ENCODE measurements at places on chromosomes 16 and 17. TPM values are rescaled to one million over a fixed set of nuclear protein-coding genes. Genes with fewer than 3 reads are reported as not detected.
A peak's percentile ranks its signal among the peaks of the same experiment; 100 is the strongest.

DNA sequence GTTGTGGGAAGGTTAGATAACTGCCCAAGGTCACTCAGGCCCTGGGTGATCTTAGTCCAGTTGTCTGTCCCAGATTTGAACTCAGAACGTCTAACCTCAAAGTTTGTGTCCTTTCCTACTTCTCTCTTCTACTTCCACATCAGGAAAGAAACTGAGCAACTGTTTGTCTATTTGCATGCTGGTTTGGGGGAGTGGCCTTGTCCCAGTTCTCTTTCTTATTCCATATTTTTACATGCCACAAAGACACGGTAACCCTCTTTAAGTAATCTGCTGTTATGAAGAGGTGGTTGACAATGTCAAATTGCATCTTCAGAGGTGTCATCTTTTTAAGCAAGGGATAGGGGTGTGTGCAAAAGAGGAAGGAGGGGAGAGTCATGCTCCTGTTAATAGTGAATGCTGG lies 432.5 kb downstream of the HS3ST3B1 start:
- DNase-seq: no peak

- DNase-seq: no peak
Observed at GRCh38 chr16:56300891-56301850, 109.9 kb downstream of the GNAO1 start.

DNA sequence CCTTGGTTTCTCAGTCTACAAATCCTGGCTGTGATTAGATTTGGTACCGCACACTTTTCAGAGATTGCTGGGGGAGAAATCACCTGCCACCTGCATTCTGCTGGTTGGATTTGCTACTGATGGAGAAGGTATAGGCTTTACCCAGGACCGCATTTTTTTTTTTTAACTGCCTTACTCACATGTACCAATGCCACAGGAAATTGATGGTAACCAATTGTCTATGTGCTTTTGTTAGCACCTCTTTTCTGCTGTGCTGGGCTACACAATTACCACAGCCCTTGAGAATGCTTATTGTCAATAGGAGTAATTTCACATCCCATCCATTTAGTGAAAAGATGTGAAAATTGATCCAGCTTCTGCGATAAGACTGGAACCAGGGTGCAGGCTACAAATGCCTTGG lies 74.4 kb upstream of the TANC2 start:
- DNase-seq: no peak

DNA sequence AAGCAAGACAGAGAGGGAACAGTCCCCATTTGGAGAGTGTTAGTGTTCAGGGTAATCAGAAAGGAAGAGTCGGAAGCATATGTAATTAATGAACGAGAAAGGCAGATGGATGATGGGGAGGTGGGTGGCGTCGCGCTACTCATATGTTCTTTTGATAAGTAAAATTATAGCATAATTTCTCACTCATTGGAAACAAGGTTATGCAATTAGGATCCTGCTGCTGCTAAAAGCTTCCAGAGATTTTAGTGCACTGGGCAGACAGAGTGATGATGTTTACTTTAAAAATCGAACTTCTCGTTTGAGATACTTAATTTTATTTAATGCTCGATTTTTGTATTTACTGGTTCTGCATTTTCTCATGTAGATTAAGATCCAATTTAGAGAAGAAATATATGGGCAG lies 96.2 kb downstream of the PRKCA start:
- DNase-seq: no peak

DNA sequence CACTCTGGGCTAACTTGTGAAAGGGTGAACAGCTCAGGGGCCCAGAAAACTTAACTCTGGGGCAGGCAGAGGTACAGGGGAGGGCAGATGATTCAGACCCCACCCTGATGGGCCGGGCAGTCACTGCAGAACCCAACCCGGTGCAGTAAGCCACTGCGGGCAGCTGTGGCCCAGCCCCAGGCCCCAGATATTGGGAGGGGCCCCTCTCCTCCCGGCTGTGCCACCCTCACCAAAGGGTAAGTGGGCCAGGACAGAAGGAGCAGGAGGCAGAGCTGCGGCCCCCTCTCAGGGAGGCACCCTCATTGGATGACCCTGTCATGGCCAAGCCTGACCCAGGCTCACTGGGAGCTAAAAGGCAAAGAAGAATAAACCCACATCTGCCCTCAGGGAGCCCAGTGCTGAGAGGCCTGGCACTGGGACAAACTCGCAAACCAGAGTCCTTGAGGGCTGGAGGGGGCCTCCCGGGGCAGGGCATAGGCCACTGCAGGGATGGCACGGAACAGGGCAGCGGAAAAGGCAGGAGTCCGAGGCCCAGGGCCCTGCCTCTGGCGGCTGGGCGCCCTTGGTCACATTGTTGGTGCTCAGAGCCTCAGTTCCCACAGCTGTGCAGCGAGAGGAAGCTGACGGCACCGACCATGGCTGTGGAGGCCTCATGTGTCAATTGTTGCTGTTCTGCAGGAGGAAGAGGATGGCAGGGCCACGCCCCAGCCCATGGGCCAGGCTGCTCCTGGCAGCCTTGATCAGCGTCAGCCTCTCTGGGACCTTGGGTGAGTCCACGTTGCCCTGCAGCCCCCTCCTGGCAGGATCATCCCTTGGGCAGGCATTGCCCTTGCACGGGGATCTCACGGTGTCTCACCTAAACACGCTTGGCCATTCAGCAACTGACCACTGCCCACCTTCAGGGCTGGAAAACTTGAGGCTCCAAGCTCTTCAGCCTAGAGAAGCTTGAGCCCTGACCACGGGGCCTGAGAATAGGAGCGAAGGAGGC lies 3.1 kb downstream of the ITGB4 start:
- DNase-seq: no peak

- no peak for DNase-seq
Observed at GRCh38 chr17:66582373-66583111, 252.4 kb upstream of the CACNG5 start.

GRCh38 chr17:82443465-82444283 lies 6.9 kb downstream of the CYBC1 start:
- DNase-seq: no peak

DNA sequence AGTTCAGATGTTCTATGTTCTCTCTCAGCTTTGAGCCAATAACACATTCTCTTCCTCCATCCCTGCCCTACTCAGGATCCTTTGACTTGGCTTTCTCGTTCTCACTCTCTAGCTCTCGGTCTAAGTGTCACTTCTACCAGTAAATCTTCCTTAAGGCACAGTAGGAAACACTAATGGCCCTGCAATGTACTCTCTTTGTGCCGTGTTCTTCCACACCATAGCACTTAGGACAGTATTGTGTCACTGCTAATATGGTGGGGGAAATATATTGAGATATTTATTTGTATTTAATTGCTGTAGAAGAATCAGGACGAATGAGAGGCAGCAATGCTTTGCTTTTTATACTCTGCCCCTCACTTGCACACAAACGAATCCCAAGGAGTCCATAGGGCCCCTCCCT lies 493.1 kb downstream of the SHISA9 start:
- DNase-seq: no peak

GRCh38 chr16:31561426-31562233 lies 33.9 kb downstream of the AHSP start:
- no peak for DNase-seq

- no peak for DNase-seq
Observed at GRCh38 chr17:7946441-7946840, 14.4 kb downstream of the CNTROB start.

GRCh38 chr17:6712058-6712853 lies 913 bp downstream of the SLC13A5 start:
- no peak for DNase-seq

DNA sequence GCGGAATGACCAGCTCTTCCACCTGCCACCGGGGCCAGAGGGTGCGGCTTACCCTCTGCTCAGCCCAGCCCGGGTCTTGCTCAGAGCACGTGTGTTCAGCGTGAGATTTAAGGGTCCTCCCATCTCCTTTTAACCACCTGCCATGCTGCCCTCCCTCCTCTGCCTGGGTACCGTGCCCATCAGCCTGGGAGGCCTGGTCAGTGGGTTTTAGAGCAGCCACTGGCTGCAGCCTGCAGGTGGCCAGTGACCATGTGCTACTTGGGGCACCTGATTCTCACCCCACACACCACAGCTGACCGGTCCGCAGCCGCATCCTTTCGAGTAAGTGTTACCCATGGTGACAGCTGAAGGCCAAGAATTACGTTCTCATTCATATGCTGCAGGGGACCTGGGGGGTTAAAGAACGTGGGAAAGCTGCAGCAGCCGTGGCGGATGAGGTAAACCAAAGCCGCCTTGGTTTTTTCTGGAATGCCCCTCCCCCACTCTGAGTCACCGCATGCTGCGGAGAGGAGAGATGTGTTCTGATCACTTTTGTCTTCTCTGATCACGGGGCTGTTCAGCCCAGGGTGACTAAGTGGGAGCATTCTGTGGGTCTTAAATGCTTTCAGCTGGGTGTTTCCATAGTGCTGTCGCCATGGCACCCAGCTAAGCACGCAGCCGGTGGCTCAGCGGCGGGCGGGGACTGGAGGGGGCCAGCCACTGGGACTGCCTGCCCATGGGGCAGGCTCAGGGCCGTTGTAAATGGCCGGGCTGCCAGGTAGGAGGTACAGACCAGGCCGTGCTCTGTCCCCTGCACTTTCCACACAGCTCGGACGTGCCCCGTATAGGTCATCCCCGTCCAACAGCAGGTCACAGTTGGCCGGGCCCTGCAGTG lies 59.8 kb downstream of the BAIAP2 start:
- peak; percentile 63 for DNase-seq

DNA sequence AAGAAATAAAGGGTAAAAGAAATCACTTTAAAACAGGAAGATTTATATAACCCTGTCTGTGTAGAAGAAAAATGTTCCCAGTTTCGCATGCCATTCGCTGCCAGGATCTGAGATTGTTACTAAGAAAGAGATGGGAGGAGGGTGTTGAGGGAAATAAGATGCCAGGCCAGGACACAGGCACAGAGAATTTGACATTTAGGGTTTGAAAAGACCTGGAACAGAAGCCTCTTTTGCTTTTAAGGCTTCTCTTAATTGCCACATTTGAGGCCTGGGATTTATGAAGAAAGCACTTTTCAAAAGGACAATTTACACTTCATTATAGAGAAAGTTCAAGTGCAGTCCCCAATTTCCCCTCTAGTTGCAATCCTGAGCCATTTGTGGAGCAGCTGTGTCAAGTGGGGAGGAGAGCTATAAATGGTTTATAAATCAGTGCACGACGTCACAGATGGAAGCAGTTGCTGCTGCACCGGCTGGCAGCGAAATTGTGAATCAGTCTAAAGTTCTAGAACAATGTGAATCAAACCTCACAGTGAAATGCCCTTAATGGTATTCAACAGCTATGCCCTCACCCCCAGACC lies 26.5 kb upstream of the C16orf87 start:
- no peak for DNase-seq

GRCh38 chr16:57801809-57802340 lies 416 bp downstream of the KIFC3 start:
- peak; percentile 75 for DNase-seq

The SNAI3 gene
- 2.7 TPM for total RNA-seq

The CACNG3 gene
- total RNA-seq: not detected

The HASPIN gene
- 0.47 TPM for total RNA-seq

The KRT31 gene
- not detected for total RNA-seq

The WNT9B gene
- 0.53 TPM for total RNA-seq

The PDE6G gene
- 0.50 TPM for total RNA-seq

The SLC35G3 gene
- total RNA-seq: not detected

The NPIPA2 gene
- 3.6 TPM for total RNA-seq

The MRC2 gene
- 60.6 TPM for total RNA-seq

Measured in left cardiac atrium (tissue), 4 donors.